Right kidney (tissue), 9 donors: ENCODE measurements at places on chromosomes 13 and 19.

- no peak for DNase-seq
These were observed 15.9 kb upstream of the ATF5 start for GRCh38 chr19:49912965-49913685.

DNA sequence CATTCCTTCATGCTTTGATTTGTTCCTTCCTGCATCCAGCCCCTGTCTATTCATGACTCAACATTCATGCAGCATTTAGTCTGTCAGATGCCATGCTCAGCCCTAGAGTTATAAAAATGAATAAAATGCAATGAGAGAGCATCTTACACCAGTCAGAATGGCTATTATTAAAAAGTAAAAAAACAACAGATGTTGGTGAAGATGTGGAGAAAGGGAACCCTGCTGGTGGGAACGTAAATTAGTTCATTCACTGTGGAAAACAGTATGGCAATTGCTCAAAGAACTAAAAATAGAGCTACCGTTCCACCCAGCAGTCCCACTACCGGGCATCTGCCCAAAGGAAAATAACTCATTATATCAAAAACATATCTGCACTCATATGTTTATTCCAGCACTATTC is 70.0 kb upstream of the GTF3A start:
- no peak for DNase-seq

GRCh38 chr13:39350461-39350881 is 252.5 kb downstream of the LHFPL6 start:
- no peak for DNase-seq

DNA sequence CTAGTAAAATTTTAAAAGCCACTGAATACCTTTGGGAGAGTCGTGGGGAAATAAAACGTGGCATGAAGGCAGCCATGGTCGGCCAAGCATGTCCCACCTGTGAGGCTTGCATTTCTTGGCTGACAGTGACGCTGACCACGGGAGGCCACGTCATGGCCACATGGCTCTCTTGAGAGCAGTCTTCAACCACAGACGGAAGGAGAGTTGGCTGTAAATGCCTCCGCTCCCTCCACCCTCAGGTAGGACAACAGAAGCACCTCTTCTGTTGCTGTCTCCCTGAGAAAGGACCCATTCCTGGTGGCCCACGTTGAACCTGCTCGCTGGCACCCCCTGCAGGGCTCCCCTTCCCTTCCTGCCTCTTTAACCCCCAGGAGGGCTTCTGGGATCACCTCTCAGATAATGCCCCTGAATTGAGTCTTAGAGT is 10.6 kb upstream of the LRRC25 start:
- DNase-seq: no peak

GRCh38 chr13:30105381-30105780 is 202.0 kb downstream of the KATNAL1 start:
- no peak for DNase-seq

DNA sequence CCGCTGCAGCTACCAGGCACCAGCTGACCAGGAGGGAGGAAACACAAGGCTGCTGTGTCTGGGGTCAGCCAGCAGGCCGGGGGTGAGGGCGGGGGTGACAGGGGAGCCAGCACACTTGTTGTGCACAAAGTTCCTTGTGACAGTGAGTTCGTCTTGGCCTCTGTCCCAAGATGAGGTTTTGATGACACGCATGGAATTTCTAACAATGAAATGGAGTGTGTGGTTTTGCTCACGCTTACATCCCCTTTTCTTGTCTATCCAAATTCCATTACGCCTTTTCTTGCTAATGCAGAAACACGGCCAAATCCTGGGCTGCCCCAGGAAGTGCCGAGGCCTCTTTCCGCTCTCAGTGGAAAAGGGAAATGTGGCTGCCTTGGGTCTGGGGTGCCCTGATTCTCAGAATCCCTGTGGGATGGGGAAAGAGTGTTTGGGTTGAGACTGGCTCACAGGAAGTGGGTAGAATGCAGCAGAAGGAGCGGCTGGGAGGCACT is 73.8 kb downstream of the GADD45B start:
- DNase-seq: no peak

- no peak for DNase-seq
These were observed 195.7 kb upstream of the IPO5 start for GRCh38 chr13:97757807-97758206.

DNA sequence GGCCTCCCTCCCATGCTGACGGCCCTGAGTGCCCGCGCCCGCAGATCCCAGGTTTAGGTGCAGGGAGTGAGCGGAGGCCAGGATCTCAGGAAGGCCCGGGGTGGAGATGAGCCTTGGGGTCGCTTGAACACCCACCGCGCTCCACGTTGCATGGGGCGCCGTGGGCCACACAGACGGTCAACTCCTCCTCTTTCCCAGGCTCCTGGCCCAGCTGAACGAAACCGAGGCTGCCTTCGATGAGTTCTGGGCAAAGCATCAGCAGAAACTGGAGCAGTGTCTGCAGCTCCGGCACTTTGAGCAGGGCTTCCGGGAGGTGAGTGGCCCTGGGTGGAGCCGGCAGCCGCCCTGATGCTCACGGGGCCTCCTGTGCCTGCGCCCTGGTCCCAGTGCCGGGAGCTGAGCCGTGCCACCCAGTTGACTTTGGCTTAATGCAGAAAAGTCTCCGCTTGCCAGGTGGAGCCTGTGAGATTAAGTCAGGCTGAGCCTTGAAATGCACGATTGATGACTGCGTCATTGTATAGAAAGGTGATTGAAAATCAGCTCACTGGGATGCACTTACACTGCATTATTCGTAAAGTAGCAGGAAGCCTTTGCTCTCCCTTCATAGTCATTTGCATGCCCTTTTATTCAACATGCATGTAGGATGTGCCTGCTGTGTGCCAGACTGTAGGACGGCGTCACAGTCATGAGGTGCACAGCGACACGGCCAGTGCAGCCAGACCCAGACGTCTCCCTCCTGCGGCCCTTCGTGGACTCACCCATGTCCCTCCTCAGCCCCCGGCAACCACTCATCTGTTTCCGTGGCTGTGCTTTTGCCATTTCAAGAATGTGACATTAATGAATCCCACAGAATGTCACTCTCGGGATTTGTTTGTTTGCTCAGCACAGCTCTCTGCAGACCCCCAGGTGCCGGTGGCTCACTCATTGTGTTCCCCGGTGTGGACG is 35.5 kb upstream of the F7 start:
- DNase-seq: no peak

GRCh38 chr19:17335575-17335974 is 920 bp upstream of the ANO8 start:
- no peak for DNase-seq

DNA sequence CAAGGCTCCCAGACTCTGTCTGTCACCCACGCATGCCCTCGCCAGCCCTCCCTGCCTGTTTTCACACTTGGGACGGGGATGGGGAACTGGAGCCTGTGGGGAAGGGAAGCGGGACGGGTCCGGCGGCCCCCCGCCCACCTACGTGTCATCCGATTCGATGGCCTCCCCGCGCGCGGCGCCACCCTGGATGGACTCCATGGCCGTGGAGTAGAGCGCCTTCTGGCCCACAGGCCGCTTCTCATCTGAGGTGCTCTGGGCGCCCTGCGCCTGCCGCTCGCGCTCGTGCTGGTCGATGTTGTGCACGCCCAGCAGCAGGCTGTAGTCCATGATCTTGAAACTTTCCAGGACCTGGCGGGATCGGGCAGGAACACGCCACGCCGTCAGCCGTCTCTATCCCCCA is 25.1 kb upstream of the CACTIN start:
- DNase-seq: no peak

DNA sequence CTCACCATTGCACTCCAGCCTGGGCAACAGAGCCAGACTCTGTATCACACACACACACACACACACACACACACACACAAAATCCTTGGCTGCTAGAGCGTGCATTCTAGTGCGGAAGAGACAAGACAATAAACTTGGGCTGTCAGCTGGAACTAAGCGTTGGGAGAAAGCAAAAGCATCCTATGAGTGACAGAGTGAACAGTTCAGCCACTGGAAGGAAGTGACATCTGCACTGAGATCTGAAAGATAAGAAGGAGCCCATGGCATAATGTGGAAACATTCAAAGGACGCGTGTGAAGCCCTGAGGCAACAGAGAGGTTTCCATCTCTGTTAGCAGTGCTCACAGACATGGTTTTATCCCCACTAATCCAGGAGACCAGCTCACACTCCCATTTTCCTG is 3.5 kb upstream of the SLC1A5 start:
- no peak for DNase-seq

DNA sequence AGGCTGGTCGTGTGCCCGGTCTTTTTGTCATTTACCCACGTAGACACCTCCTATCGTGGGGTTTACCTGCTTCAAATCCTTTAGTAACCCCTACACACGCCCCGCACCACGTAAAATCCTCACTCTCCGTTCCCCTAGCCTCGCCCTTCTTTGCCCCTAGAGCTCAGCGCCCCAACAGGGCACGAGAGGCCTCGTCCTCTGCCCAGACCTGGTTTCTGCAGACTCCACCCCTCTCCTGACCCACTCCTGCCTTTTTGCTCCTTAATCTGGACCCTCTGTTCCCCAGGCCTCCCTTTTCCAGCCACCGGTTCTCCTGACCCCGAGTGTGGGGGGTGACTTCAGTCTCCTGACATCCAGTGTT is 412 bp downstream of the ZNF528 start:
- DNase-seq: no peak

GRCh38 chr13:107170270-107170931 is 602.5 kb upstream of the ARGLU1 start:
- DNase-seq: no peak

DNA sequence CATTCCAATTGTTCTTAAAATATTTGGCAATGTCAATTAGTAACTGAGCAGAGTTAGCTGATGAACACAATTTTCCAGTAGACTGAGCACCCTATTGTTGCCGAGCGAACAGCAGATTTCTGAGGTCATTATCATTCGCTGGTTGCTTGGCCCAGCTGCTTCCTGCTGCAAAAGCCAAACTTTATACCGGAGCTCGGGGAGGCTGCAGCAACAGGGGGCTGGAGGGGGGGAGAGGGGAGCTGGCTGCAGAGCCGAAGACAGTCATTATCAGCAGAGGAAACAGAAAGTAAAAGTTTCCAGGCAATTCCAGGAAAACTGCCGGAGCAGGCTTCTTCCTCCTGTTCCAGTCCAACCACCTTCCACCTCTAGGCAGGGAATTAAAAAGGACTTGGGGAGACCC is 77.9 kb downstream of the ZNF536 start:
- peak; percentile 27 for DNase-seq

DNA sequence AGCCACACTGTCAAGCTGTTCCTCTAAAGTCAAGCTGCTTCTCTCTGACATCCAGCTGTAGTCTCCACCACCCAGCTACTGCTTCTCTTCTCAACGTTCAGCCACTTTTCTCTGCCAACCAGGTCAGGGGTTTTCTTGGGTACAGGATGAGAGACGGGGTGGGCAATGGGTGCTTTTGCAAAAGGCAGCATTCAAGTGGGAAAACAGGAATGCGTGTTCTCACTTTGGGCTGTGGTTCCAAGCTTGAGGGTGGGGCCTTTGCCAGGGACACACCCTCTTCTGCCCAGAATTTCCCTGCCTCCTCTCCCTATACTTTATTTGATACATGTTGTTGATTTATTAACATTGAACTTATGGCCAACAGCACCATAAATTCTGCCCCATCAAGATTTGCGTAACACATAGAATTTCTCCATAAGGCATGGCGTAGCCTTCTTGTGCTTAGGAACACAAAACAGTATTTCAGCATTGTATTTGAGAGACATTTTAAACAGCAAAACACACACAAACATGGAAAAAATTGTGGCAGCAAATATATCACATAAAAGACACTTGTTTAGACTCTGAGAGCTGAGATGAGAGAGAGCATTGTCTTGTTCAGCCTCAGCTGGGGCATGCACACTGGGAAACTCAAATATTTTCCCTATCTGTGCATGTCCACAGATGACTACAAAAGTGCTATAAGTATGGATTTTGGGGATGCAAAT is 392.8 kb downstream of the SLITRK6 start:
- no peak for DNase-seq

DNA sequence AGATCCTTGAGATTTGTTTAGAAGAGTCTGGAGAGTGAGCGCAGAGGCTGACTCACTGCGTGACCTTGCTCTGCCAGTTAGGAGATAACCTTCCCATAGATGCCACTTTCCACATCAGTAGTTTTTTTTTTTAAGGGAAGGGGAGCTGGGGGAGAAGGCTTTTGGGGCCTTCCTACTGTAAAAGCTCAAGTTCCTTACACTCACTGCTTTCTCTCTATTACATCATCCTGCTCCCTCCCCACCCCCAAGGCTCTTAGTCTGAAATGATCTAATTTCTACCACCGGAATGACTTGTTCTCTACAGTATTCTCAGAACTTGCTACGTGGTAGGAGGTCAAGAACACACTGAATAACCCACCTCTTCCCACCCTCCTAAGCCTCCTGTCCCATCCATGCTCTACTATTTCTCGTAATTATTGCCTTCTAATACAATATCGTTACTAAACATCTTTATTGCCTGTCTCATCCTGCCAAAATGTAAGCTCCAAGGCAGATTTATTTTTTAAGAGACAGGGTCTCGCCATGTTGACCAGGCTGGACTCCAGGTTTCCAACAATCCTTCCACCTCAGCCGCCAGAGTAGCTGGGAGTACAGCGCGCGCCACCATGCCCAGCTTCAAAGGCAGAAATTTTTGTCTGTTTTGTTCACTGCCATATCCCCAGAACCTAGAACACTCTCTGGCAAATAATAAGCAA is 1.2 kb downstream of the LONP1 start:
- DNase-seq: no peak

DNA sequence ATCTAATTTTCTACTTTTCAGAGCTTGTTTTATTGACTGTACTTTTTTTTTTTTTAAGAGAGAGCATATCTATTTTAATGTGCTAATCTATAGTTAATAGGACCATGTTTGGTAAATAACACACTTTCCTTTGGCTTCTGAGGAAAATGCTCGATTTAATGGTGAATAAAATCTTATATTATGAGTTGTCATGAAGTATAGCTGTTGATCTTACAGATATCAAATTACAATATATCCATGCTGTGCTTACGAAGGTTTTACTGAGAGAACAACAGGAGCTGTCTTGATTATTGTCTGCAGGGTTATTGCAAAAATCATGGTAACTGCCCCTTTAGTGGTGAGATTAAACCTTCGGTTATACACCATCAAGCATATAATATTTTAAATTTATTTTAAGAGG is 29.6 kb downstream of the URI1 start:
- no peak for DNase-seq

DNA sequence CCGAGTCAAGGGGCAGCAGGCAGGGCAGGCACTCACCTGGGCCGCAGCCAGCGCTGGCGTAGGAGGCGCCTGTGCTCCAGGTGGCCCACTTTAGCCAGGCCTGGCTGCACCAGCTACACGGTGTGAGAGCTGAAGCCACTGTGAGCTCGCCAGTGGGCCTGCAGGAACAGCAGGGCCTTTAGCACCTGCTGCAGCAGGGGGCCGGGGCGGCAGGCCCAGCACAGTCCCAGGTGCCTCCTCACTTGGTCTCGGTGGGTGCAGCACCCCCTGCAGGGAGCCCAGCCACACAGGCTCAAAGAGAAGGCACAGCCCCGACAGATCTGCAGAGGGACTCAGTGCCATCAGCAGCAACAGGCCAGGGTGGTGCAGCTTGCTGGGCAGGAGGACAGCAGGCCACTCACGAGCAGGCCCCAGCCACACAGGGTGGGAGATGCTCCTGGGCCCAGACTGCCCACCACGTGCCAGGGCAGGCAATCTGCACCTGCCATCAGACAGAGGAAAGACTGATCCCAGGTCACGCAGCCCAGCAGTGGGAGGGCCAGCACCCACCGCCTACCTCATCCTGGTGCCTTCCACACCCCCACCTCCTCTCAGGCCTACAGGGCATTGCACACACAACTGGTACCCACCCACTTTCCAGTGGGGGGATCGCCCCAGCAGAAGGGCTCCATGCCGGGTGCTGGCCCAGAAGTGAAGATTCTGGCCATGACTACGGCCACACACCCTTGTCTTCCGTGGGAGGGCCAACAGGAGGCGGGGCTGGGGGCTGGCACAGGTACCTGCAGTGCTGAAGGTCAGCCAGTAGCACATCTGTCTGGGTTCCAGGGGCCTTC is 15.8 kb downstream of the ARHGAP33 start:
- DNase-seq: no peak
